ENCODE measurements at places on chromosomes 16 and 17.

GRCh38 chr17:74059479-74060240, 143.8 kb upstream of the RPL38 start:
- no peak for DNase-seq

- no peak for DNase-seq
Measured at GRCh38 chr17:61352408-61352770, 47.3 kb upstream of the TBX2 start.

DNA sequence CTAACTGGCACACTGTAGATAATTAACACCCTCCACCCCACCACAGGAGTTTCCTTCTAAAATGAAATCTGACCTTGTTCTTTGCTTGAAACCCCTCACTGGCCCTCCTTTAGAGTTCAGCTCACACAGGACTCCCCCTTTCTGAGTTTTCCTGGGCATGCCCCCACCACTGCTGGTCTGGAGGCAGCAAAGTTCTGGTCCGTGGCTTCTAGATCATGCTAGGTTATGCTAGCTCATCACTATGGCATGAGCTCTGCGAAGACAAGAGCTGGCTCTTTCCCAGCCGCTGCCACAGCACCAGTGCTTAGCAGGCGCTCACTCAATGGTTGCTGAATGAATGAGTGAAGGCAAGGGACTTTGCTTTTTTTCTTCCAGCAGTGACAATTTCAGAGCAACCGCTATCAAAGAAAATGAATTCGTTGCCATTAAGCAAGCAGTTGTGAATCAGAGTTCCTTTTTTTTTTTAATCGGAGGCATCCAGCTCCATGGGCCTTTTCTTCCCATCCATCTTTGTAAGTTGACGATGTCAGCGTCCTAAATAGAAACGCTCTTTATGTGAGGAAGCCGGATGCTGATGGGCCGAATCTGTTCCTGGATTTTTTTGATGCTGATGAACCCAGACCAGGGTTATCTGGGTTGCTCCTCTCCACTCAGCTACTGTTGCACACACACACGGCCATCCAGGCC, 80.8 kb upstream of the NOL11 start:
- no peak for DNase-seq

- DNase-seq, result no peak
Measured at GRCh38 chr17:41153856-41154255, 4.2 kb upstream of the KRTAP4-5 start.

- no peak for DNase-seq
Measured at GRCh38 chr17:29620779-29621500, 1.8 kb downstream of the CORO6 start.

GRCh38 chr17:19364699-19365498, 2.4 kb upstream of the B9D1 start:
- DNase-seq, result no peak

DNA sequence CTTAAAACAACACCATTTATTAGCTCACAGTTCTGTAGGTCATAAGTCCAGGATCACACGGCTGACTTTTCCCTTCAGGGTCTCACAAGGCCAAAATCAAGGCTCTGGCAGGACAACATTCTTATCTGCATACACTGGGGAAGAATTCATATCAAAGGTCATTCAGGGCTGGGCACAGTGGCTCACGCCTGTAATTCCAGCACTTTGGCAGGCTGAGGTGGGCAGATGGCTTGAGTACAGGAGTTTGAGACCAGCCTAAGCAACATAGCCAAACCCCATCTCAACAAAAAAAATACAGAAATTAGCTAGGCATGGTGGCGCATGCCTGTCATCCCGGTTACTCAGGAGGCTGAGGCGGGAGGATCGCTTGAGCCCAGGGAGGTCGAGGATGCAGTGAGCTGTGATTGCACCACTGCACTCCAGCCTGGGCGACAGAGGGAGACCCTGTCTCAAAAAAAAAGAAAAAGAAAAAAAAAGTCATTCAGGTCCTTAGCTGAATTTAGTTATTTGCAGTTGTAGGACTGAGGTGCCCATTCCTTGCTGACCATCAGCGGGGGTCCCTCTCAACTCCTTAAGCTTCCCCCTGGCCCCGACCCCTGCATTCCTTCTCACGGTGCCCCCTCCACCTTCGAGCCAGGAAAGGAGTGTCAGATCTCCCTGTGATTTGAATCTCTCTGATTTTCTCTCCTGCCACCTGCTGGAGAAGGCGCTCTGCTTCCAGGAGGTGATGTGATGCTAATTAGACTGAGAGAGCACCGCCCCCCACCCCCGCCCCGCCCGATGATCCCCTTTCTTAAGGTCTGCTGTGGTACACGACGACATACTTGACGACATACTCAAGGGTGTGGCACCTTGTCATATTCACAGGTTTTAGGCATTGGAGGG, 91.8 kb upstream of the CLEC18A start:
- peak; percentile 73 for DNase-seq
